CD14-positive monocyte (primary cell): ENCODE measurements at places on chromosomes 5 and 9.

- peaks cover 35% of the 10 kb centered on the region for H3K36me3 ChIP-seq
- H3K4me1 ChIP-seq: peaks cover 17% of the 10 kb centered on the region
- H3K4me3 ChIP-seq: no peak overlapping the region
- H3K27me3 ChIP-seq: no peaks in the 10 kb centered on the region
Observed at GRCh38 chr9:110251212-110251611, 5.1 kb downstream of the TXN start.

- H3K36me3 ChIP-seq: no peaks in the 10 kb centered on the region
- no peaks in the 10 kb centered on the region for H3K4me1 ChIP-seq
- H3K4me3 ChIP-seq: no peak overlapping the region
- no peak for DNase-seq
- H3K27me3 ChIP-seq: no peaks in the 10 kb centered on the region
- H3K27ac ChIP-seq: no peak overlapping the region
Observed at GRCh38 chr5:99814321-99815063, 720.7 kb upstream of the FAM174A start.

DNA sequence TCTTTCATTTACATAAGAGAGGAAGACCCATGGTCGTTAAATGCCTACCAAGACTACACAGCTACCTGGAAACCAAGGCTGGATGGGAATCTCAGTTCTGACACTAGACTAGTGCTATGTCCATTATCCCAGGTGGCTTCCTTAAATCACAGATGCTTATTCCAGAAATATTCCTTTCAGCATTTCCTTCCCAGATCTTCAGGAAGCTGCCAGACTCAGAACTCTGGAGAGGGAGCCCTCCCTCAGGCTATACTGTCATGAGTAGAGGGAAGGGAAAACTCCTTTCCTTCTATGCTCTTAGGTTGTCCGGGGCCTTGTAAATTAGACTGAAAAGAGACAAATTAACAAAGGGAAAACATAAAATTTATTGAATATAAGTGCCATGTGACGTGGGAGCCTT is 20.8 kb downstream of the FREM1 start:
- no peak overlapping the region for H3K4me3 ChIP-seq
- no peak overlapping the region for H3K27ac ChIP-seq

- H3K4me1 ChIP-seq: no peaks in the 10 kb centered on the region
- no peak for DNase-seq
- no peak overlapping the region for H3K27ac ChIP-seq
Observed at GRCh38 chr9:69719367-69719766, 40.4 kb downstream of the PTAR1 start.

- no peak for DNase-seq
- H3K4me1 ChIP-seq: no peaks in the 10 kb centered on the region
- H3K27ac ChIP-seq: no peak overlapping the region
- H3K4me3 ChIP-seq: no peak overlapping the region
- H3K27me3 ChIP-seq: no peaks in the 10 kb centered on the region
- H3K36me3 ChIP-seq: no peaks in the 10 kb centered on the region
Observed at GRCh38 chr5:58113172-58113571, 346.7 kb downstream of the PLK2 start.

GRCh38 chr5:83844449-83845068 is 123.9 kb upstream of the HAPLN1 start:
- H3K27ac ChIP-seq: no peak overlapping the region
- no peaks in the 10 kb centered on the region for H3K4me1 ChIP-seq
- H3K36me3 ChIP-seq: no peaks in the 10 kb centered on the region
- DNase-seq: no peak
- H3K27me3 ChIP-seq: no peaks in the 10 kb centered on the region

GRCh38 chr5:76615759-76616158 is 7.4 kb downstream of the F2RL2 start:
- H3K27me3 ChIP-seq: no peaks in the 10 kb centered on the region
- DNase-seq: no peak
- no peaks in the 10 kb centered on the region for H3K4me1 ChIP-seq
- no peak overlapping the region for H3K27ac ChIP-seq
- no peak overlapping the region for H3K4me3 ChIP-seq
- peaks cover 59% of the 10 kb centered on the region for H3K36me3 ChIP-seq

GRCh38 chr9:4082948-4083347 is 216.9 kb downstream of the GLIS3 start:
- H3K4me3 ChIP-seq: no peak overlapping the region
- no peak overlapping the region for H3K27ac ChIP-seq
- H3K27me3 ChIP-seq: no peaks in the 10 kb centered on the region
- DNase-seq: no peak
- no peaks in the 10 kb centered on the region for H3K36me3 ChIP-seq

GRCh38 chr5:172569861-172570558 is 71.1 kb upstream of the NEURL1B start:
- H3K4me1 ChIP-seq: no peaks in the 10 kb centered on the region
- no peak overlapping the region for H3K27ac ChIP-seq
- no peak overlapping the region for H3K4me3 ChIP-seq

DNA sequence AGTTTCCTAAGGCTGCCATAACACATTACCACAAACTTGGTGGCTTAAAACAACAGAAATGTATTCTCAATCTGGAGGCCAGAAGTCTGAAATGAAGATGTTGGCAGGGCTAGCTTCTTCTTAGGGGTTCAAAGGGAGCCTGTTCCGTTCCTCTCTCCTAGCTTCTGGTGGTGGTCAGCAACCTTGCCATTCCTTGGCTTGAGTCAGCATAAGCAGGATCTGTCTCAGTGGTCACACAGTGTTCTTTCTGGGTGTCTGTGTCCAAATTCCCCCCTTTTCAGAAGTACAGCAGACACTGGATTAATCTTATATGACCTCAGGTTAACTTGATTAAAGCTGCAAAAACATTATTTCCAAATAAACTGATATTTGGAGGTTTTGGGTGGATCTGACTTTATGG is 2.1 kb upstream of the OSMR start:
- H3K4me3 ChIP-seq: no peak overlapping the region
- H3K36me3 ChIP-seq: no peaks in the 10 kb centered on the region
- no peaks in the 10 kb centered on the region for H3K4me1 ChIP-seq

- H3K27ac ChIP-seq: peak overlapping the region; percentile 73
- H3K4me1 ChIP-seq: peaks cover 15% of the 10 kb centered on the region
- H3K36me3 ChIP-seq: no peaks in the 10 kb centered on the region
- DNase-seq: no peak
- peaks cover 27% of the 10 kb centered on the region for H3K27me3 ChIP-seq
- H3K4me3 ChIP-seq: no peak overlapping the region
Observed at GRCh38 chr9:130267930-130268329, 2.4 kb downstream of the HMCN2 start.

DNA sequence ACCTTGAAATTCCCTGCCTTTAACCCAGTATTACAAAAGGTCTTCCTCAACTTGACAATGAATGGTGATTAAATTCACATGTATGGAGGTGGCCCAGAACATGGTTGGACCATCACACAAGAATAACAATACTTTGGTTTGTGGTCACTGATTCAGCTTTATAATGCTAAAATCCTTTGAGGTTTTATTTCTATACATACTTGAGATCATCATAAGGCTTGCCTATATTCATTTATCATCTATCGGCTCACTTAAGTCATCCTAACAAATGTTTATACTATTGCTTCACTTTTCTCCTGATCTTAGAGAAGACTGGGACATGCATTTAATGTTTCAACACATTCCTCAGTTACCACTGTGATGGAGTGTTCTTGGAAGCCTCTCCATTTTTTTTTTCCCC is 191.3 kb downstream of the DMAC1 start:
- no peak overlapping the region for H3K4me3 ChIP-seq
- no peaks in the 10 kb centered on the region for H3K36me3 ChIP-seq
- H3K27ac ChIP-seq: no peak overlapping the region
- H3K4me1 ChIP-seq: no peaks in the 10 kb centered on the region
- H3K27me3 ChIP-seq: no peaks in the 10 kb centered on the region
